CD4-positive, alpha-beta T cell treated with Interleukin-2 at 100 ng/mL for 4 hours (primary cell): ENCODE measurements at places on chromosomes 3 and 15.
A peak's percentile ranks its signal among the peaks of the same experiment; 100 is the strongest.

- DNase-seq = no peak
Observed at GRCh38 chr3:58164906-58165821, 45.6 kb downstream of the DNASE1L3 start.

GRCh38 chr3:48634661-48635221 is 520 bp downstream of the SLC26A6 start:
- peak; percentile 45 for DNase-seq

- DNase-seq = no peak
Observed at GRCh38 chr3:43670635-43671522, 19.9 kb upstream of the ABHD5 start.

GRCh38 chr3:184806567-184807271 is 5.2 kb upstream of the VPS8 start:
- no peak for DNase-seq

DNA sequence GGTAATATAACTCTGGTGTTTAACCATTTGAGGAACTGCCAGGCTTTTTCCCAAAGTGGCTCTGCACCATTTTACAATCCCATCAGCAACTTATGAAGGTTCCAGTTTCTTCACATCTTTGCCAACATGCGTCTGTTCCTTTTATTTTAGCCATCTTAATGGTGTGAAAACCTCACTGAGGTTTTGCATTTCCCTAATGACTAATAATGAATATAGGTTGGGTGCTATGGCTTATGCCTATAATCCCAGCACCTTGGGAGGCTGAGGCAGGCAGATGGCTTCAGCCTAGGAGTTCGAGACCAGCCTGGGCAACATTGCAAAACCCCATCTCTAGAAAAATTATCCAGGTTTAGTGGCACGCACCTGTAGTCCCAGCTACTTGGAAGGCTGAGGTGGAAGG is 210.6 kb downstream of the TCF12 start:
- DNase-seq = no peak

- DNase-seq = no peak
Observed at GRCh38 chr3:30681649-30682211, 75.3 kb downstream of the TGFBR2 start.

GRCh38 chr3:13138833-13139145 is 65.6 kb upstream of the IQSEC1 start:
- DNase-seq = no peak

- no peak for DNase-seq
Observed at GRCh38 chr3:22994781-22995180, 208.3 kb upstream of the UBE2E2 start.

- no peak for DNase-seq
Observed at GRCh38 chr15:29889542-29890329, 67.5 kb upstream of the TJP1 start.

- peak; percentile 60 for DNase-seq
Observed at GRCh38 chr3:48564022-48564421, 441 bp upstream of the UCN2 start.

DNA sequence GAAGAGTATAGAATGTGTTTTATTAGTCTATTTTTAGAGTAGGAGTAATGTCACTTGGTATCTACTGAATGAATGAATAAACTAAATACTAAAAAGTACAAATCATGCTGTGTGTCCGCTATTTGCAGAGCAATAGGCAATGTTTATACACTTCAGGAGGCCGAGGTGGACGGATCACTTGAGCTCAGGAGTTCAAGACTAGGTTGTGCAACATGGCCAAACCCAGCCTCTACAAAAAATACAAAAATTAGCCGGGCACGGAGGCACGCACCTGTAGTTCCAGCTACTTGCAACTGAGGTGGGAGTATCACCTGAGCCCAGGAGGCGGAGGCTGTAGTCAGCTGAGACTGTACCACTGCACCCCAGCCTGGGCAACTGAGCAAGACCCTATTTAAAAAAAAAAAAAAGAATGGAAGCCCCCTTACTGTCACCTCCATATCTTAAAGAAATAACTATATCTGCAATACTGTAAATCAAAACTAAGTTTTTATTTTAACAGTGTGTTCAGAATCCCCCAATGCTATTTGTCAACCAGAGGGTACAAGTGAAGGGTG is 98.4 kb downstream of the DHX30 start:
- no peak for DNase-seq

DNA sequence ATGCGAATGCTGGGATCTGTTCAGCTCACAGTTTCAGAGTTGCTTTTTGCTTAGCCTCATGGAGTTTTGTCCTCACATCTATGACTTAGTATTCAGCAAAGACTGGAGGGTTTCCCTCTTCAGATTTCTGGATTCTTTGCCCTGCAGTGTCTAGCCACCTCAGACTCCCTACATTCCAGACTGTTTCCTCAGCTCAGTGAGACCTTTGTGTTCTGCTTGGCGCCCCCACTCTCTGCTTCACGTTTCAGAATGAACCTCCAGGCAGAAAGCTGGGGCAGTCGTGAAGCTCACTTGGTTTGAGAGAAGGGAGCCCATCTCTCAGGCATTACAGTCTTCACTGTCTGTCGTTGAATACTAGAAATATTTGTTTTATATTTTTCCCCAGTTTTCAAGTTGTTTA is 118.1 kb downstream of the CACNA1D start:
- DNase-seq = no peak

GRCh38 chr3:149947231-149947630 is 23.5 kb downstream of the PFN2 start:
- DNase-seq = no peak

- DNase-seq = no peak
Observed at GRCh38 chr3:178203650-178204049, 332.6 kb upstream of the KCNMB2 start.

GRCh38 chr3:42518800-42519567 is 16.5 kb downstream of the VIPR1 start:
- DNase-seq = peak; percentile 56

- DNase-seq = no peak
Observed at GRCh38 chr15:79206940-79207339, 75.6 kb upstream of the ANKRD34C start.

DNA sequence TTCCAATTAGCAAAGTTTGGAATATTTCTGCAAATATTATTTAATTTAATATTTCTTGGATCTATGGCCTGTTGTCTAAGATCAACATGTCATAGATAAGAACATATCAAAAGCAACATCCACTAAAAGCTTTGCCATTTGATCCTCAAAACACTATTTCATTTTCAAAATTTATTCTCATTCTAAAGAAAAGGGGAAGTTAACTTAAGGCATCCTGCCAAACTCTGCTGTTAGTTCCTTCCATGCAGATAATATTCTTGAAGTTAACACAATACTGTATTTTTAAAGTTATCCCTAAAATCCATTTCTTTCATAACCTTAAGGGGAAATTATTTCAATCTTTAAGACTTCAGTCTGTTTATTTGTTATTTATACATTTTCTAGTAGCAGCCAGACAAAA is 28.2 kb upstream of the GBE1 start:
- no peak for DNase-seq

GRCh38 chr3:57383406-57383805 is 90.9 kb upstream of the ASB14 start:
- no peak for DNase-seq

- no peak for DNase-seq
Observed at GRCh38 chr3:190097617-190098016, 23.1 kb downstream of the P3H2 start.

- peak; percentile 4 for DNase-seq
Observed at GRCh38 chr15:94174399-94174802, 57.0 kb upstream of the MCTP2 start.

- no peak for DNase-seq
Observed at GRCh38 chr3:178152031-178152806, 384.0 kb upstream of the KCNMB2 start.

- DNase-seq = no peak
Observed at GRCh38 chr3:177855021-177855420, 657.7 kb upstream of the TBL1XR1 start.

DNA sequence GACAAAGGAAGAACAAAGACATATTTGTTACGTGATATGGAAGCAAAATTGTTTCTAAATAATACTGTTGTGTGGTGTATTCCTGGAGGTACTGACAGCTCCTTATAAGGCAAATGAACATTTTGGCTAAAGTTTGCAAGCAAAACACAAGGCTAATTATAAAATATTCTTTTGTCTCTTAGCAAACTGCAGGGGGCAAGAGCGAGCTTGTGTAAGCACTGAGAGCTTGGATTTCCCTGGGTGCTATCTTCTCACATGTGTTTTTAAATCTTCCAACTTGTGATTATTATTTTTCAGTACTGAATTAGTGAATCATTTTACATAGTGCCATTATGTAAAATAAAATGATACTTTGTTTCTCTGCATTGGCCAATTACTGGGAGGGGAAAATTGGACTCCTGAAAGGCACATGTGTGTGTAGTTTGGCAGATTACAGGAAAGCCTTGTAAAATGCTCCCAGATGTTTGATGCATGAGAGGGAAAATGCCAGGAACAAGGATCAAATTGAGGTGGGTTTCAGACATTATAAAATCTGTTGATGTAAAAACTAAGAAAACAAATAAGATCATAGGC is 611.5 kb downstream of the AGBL1 start:
- no peak for DNase-seq

DNA sequence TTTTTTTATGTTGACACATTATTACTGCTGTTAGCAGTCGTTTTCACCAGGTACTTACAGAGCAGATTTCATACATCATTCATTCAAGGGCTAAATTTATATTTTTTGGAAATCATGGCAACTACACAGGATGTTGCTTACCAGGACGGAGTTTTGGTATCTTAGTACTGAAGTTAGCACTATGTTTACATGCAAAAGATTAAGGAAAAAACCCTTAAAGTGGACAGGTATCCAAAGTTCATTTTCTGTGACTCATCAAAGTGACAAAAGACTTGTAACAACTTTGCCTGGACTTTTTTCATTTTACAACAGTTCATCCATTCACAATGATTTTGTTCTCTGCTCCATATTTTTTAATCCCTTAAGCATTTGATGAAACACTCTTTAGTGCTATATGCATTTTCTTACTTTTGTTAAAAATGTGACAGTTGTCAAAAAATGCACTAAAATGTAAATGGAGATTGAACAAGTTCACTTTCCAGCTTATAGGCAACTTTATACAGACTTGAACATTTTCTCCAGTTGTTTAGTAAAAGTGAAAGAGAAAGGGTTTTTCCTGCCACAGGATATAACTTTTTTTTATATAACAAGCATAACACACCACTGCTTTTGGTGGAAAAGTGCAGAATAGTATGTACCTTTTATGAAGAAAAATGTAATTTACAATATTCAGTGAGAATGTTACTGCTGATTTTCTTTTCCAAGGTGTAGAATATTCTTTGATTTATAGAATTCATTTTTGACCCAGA is 104.1 kb downstream of the STT3B start:
- DNase-seq = peak; percentile 10

GRCh38 chr3:30443756-30444673 is 162.4 kb upstream of the TGFBR2 start:
- DNase-seq = no peak

- no peak for DNase-seq
Observed at GRCh38 chr3:40581166-40581565, 56.4 kb downstream of the ZNF621 start.

DNA sequence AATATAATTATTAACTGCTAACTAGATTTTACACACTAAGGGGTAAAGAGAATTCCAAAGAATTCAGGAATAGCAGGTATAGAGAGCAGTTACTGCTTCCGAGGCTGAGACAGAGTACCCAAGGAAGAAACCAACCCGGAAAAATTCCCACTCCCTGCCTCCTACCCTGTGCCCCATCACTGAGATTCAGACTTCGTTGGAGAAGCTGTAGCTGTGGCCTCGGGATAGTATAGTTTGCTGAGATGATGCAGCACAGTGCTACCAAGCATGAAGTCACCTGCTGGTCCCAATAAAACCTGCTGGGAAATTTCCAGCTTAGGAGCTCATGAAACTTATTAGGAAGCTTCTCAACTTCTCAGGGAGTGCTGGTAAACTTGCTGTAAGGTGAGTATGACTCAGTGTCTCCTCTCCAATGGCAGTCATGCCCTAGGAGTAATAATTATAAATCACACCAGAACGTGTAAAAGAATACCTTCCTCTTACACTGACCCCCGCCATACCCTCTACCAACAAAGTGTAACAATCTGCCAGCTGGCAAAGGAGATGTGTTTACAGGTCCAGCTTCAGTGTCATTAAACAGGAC is 215.2 kb upstream of the ROBO2 start:
- DNase-seq = no peak

DNA sequence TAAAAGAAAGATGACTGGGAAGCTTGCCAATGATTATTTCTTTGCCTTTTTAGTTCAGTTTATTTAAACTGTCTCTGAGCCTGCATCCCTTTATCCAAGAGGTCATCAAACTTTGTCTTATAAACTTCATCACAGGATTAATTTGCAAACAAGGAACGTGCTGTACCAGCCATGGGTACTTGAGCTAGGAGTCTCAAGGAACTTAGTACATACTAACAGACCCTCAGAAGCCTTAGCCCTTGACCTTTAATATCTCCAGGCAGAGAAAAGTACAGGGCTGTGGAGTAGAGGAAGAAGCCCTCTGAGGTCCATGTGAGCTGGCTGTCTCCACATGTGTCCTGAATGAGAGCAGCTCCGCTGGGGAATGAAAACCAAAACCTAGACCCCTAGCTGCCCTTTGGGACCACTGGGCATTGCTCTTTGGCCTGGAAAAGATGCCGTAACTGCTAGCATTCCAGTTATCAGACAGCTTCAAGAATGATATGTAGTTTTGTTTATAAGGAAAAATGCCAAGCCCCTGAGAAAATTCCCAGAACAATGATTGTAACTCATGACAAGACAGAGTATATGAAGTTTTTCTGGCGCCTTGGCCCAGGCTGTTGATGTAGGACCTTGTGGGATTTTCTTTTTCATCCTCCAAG is 92.1 kb downstream of the ASB7 start:
- no peak for DNase-seq

- DNase-seq = no peak
Observed at GRCh38 chr15:66124651-66125050, 128.9 kb downstream of the MEGF11 start.

DNA sequence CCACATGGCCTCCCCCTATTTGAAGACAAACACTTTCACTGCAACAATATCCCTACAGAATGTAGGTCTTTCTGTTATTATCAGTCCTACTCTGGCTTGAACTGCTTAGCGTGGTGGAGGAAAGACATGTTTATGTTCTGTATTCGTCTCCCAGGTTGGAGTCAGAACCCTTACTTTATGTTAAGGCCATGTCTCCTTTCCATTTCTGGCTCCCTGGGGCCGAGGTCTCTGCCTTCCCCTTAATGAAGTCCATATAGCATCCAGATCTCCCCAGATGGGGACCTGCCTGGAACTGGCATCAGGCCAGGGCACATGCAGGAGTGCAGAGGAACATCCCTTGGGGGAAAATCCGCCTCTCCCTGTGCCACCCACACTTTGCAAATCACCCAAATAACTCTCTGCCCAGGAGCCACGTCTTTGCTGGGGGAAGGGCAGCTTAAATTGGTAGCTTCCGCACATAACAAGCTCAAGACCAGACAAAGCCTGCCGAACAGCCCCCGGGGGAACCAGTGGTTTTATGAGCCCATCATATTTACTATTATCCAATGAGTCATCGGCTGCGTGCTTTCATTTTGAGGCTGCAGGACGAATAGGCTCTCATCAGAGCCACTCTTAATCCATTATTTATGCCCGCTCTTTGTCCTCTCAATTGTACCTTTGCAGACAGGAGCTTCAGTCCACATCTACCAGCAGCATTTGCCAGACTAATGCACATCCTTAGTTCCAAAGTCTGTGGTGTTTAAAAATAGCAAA is 237.0 kb downstream of the UACA start:
- peak; percentile 32 for DNase-seq

GRCh38 chr3:133295199-133295901 is 104.5 kb upstream of the BFSP2 start:
- no peak for DNase-seq

GRCh38 chr15:79211481-79211880 is 71.0 kb upstream of the ANKRD34C start:
- DNase-seq = no peak
